ENCODE measurements at places on chromosomes 12 and 14.

DNA sequence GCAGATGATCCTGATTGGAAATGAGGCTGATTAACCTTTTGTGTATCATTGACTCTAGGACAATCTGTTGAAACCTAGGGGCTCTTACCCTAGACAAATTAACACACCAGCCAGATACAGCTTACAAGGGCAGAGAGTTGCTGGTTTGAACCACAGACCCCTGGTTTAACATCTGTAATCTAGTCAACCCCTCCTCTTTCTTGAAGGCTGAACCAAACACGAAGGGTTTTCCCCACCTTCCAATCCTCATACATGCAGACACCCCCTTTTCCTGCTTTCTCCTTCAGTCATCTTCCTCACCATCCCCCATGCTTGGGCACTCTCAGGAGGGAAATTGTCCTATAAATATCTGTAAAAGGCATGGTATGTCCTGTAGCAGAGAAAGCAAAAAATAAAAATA, 126.0 kb upstream of the HIF1A start:
- no peak for DNase-seq

GRCh38 chr12:3350432-3350831, 140.6 kb upstream of the PRMT8 start:
- DNase-seq = no peak

DNA sequence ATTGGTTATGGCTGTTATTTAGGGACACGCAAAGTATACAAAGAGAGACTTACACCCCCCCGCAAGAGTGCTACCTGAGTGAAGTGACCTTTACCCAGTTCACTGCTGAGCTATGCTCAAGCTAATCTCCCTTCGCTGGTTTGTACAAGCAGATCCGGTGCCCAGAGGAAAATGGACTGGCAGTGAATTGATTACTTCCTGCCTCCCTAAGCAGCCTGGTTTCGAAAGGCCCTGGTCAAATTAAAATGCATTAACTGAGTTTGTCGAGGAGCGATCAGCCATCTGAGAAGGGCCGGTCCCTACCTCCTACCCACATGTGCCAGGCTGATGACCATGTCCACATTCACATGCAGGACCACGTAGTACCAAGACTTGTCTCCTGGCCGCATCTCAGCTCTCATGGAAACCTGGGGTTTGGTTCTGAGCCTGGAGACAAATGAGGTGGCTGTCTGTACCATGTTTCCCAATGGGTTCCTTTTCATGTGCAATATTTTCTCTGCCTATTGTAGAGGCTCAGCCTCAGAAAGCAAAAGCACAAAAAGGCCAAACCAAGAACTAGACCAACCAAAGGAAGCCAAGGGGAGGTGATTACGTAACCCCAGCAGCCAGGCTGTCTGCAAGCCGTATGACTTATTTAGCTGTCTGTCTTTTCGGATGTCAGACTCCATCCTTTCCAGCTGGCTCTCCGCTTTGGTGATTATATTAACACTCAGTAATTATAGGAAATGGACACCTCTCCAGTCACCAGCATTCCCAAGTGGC, 284.7 kb upstream of the PWP1 start:
- no peak for DNase-seq

GRCh38 chr14:34404416-34404815, 57.6 kb downstream of the SPTSSA start:
- no peak for DNase-seq

- DNase-seq = no peak
Measured at GRCh38 chr12:75876832-75877762, 154.5 kb downstream of the PHLDA1 start.

DNA sequence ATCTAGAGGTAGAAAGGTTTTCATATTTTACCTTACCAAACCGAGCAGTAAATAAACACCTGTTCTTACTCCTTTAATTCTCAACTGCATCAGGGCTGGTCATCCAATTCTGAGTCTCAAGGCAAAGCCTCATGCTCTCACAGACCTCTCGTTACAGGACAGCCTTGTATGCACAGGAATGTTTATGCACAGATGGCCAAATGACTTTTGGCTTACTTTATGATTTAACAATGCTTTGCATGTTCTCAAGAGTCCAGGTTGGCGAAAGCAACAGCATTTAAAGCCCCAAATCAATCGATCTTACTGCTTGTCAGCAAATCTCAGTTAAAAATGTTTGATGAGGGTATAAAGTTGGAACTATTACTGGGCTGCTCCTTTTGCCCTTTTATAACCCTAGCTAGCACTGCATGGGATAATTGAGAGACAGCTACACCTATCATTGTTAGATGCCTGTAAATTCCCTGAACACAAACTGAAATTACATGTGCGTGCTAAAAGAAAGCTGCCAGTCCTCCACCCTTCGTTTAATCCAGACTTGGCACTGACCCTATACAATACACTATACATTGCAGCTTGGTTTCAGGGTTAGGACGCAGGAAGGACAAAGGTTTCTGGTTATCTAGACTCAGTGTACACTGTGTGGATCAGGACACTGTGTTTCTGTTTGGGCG, 63.6 kb downstream of the TMCC3 start:
- DNase-seq = no peak

DNA sequence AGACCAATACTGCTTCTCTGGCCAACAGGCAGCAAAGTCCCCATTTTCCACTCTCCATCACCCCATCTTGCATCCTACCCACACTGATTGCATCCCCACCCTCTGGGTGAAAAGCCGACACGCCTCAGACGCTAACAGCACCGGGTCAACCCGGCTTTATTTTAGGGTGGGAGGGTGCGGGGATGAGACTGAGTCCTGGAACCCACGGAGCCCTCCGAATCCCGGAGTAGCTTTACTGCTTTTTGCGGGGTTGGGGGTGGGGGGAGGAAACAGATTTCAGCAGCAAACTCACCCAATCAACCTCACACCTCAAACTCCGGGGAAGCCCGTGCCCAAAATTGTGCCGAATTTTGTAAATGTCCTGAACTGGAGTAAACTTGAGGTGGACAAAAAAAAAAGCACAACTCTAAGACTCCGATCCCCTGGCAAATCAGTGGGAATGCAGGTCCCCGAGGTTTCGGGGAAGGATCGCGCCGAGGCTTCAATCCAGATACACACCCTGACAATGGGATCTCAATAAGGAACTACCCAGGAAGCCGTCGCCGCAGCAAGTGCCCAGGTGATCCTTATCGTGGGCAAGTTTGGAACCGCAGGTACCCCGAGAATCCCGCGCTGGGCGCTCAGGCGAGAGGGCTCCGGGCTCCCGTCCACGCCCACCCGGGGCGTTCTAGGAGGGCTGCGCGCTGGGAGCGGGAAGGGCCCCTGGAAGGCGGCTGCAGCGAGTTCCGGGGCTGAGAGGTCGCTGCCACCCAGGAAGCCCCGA, 1.1 kb downstream of the GCH1 start:
- no peak for DNase-seq

DNA sequence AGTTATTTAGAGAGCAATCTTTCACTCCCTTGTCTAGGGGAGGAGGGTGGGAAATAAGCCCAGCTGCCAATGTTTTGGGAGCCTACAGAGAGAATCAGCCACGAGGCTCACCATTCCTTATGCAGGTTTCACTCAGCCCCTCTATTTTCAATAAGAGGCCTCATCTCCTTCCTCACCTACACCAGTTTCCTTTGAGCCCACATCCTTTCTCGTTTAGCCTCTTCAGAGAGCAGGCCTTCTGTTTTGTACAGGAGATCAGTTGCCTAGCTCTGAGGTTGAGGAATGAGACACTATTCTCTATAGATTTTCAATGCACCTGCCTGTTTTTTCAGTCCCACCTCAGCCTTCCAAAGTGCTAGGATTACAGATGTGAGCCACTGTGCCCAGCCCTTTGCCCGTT, 17.9 kb downstream of the SNAPC1 start:
- DNase-seq = no peak

- no peak for DNase-seq
Measured at GRCh38 chr14:37939442-37940028, 268.2 kb upstream of the SSTR1 start.

DNA sequence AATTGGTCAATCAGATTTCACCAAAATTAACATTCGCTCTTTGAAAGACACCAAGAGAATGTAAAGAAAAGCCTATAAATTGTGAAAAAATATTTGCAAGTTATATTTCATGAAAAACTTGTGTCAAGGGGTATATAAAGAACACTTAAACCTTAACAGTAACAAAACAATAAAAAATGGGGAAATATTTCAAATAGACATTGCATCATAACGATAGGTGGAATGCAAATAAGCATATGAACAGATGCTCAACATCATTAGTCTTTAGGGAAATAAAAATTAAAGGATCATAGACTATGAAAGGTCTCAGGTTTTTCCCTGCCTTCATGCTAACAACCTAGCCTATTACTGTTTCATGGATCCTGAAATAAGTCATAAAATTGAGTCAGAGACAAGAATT, 64.3 kb downstream of the COCH start:
- no peak for DNase-seq

DNA sequence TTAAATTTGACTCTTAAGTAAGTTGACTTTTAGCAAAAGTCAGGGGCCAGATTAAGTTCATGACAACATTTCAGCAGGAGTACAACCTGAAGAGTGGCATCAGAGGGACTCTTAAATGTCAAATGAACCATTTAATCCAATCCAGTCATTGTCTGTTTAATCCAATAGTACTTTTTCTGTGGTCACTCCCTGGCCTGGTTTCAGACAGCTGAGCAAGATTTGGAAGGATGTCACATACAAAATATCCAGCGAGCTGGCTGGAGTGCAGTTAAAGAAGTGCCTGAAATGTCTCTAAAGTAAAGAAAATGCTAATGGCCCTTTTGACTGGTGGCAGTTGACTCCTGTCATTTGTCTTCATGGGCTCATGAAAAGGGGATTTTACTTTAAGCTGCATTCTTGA, 1082.1 kb downstream of the AACS start:
- DNase-seq = no peak

DNA sequence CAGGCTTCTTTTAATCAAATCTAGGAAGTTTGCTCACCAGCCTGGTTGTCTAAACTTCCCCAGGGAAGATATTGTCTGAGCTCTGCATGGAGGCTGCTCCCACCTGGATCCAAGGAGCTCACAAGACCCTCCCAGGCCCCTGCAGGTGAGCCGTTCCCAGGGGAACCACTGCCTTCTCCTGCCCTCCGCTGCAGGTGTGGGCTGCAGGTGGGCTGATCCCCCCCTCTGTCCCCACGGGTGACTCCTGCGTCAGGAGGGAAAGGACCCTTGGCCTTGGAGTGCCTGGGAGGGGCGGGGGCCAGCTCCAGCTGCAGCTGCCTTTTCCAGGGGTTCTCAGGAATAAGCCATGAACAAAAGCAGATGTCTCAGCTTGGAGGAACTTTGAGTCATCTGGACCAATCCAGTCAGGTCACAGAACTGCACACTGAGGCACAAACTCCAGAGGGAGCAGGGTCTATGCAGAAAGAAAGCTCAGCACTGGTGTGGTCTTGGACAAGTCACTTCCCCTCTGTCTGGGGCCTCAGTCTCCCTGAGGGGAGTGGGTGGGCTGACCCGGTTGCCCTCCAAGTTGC, 246.6 kb upstream of the RTL1 start:
- no peak for DNase-seq

DNA sequence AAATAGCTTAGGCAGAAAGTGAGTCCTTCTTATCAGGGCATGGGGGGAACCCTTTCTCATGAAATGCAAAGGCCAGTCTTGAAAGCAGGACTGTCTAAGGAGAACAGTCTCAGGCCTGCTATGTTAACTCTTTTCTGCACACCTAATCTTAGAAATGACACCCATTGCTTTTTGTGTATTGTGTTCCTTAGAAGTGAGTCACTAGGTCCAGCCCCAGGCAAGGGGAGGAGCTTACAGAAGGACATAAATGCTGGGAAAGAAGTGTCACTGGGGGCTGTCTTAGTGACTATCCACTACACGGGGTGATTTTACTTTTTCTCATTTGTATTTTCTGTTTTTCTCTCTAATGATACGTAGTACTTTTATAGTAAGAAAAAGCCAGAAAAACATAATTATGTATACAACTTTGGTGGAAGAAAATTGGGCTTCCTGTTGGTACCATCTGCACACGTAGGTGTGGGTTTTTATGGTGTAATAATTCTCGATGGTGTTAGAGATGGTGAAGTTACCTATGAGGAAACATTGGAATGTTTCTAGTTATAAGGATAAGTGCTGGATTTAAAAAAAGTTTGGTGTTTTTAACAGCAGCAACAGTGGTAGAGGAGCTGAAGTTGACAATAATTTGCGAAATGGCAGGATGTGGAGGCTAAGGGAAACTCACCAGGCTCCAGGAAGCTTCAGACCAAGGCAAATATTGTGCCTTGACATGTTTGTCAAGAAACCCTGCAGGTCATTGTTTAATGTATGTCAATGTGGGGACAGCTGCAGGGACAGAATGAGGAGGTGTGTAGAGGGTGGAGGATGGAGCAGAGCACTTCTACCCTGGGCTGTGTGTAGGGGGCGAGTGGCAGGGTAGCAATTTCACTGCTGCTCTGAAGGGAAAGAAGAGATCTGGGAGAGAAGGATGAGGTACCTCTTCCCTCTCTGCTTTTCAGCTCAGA, 214.9 kb downstream of the KTN1 start:
- no peak for DNase-seq

DNA sequence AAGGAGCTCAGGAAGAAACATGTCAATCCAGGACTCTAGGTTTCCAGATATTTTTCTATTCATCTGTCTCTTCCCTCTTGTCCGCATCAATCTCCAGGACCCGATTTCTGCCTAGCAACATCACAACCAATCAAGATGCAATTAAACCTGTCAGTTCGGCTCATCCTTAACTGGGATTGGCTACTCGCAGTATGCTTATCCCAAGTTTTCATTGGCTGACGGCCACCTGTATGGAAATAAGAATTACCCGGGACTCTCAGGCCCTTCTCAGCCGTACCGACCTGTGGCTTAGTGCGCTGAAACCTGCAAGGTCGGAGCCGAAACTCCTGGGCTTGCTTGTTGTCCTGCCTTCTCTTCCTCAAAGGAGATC, 20.4 kb upstream of the ATP5MC2 start:
- DNase-seq = no peak

DNA sequence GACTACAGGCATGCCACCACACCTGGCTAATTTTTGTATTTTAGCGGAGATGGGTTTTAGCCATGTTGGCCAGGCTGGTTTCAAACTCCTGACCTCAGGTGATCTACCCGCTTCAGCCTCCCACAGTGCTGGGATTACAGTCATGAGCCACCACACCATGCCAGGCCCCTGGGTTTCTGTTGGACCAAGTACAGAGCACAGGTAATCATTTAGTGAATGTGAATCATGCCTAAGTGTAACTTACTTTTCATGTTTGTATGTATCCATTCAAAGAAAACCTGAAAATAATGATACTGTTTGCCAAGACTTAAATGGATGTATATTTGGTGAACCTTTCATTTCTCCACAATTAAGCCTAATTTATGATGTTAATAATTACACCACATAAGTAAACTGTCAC, 65.9 kb downstream of the FGD6 start:
- no peak for DNase-seq

DNA sequence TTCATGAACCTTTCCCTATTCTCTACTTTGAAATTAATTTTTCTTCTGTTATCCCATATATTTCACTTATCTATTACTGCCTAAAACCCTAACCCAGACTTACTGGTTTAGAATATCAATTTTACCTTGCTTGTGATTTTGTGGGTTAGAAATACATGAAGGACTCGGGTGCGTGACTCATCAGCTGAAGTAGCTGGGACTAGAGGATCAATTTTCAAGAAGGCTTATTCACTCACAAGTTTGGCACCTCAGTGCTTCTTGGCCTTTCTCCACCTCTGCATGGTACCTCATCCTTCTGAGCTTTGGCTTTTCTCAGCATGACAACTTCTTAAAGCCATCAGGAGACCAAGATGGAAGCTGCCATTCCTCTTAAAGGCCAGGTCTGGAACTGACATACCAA, 57.8 kb downstream of the TMEM117 start:
- no peak for DNase-seq

GRCh38 chr12:40770781-40771180, 78.5 kb downstream of the CNTN1 start:
- no peak for DNase-seq
